ENCODE measurements at places on chromosomes 4 and X.

DNA sequence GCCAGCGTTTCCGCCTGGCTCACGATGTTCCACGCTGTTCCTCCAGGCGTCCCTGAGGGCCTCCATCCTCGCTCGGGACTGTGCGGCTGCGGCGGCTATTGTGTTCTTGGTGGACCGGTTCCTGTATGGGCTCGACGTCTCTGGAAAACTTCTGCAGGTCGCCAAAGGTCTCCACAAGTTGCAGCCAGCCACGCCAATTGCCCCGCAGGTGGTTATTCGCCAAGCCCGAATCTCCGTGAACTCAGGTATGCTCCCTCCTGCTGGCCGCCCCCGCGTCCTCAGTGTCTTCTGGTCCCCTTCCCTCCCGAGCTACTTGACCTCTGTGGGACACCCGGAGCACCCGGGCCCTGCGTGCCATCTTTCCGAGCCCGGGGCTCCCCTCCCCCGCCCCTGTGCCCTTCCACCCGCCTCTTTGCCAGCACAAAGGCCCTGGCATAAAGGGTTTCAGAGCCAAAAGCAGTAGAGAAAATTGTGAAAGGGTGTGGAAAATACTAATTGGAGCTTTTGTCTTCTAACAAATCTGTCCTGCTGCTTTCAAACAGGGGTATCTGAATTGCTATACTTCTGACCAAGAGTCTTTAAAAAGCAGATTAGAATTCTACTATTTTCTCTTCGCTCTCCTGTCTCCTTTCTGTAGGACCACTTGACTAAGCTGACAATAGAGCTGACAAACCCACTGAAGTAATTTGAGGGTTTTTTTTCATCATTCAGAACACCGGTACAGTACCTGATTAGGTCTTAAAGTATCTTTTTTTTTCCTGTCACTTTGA lies 104.0 kb downstream of the NEUROG2 start:
- DNase-seq, result no peak

DNA sequence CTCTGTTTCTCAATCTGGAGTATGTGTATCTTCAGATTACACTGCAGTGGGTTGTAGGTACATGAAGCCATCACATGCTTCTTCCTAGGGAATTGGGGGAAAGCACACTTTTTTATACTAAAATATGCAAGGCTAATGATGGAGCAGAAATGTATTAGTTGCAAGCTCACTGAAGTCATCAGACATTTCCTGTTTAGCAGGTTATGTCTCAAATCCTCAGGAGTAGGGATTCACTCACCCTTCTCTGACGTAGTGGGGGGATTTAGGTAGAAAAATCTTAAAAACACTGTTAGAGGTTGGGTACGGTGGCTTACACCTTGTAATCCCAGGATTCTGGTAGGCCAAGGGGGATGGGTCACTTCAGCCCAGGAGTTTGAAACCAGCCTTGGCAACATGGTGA lies 128.4 kb upstream of the GPC4 start:
- no peak for DNase-seq

GRCh38 chr4:3293401-3294391 lies 875 bp downstream of the RGS12 start:
- DNase-seq, result no peak

DNA sequence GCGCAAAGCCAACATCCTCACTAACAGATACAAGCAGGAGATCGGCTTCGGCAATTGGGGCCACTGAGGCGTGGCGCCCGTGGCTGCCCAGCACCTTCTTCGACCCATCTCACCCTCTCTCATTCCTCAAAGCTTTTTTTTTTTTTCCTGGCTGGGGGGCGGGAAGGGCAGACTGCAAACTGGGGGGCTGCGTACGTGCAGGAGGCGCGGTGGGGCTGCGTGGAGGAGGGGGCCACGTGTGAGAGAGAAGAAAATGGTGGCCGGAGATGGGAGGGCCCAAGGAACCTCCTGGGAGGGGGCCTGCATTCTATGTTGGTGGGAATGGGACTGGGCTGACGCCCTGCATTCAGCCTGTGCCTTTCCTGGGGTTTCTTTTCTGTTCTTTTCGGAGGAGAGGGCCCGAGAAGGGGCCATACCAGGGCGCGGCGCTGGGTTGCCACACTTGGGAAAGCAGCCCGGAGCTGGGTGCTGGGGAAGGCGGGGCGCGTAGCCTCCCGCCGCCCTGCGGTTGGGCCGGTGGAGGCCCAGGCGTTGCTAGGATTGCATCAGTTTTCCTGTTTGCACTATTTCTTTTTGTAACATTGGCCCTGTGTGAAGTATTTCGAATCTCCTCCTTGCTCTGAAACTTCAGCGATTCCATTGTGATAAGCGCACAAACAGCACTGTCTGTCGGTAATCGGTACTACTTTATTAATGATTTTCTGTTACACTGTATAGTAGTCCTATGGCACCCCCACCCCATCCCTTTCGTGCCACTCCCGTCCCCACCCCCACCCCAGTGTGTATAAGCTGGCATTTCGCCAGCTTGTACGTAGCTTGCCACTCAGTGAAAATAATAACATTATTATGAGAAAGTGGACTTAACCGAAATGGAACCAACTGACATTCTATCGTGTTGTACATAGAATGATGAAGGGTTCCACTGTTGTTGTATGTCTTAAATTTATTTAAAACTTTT lies 4.5 kb downstream of the MID1IP1 start:
- peak; percentile 53 for DNase-seq

DNA sequence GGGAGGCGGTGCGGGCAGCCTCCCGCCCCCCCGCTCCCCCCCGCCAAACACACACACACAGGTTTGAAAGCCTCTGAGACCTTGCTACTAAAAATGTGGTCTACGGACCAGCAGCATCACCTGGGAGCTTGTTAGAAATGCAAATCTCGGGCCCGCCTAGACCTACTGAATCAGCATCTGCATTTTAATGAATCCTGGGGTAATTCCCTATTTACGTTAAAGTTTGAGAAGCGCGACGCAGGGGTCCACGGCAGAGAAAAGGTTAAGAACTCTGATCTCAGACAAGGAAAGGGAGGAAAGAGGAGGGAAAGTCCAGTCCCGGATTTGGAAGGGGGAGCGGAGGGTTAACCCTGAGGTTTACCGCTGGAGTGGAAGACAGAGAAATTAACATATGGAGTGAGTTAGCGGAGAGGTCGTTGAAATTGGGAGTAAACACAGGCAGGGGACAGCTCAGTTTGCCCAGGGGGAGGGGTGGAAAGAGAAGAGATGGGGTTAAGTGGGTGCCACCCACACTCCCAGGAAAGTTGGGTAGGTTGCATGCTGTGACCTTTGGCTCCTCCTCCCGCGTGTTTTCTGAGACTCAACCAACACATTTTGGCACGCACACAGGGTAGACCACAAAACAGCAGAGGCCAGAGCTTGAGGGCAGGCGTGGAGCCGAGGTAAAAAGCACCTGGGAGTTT lies 483.6 kb downstream of the BCOR start:
- DNase-seq, result no peak

- no peak for DNase-seq
These were observed 32.9 kb downstream of the EREG start for GRCh38 chr4:74397748-74398426.

DNA sequence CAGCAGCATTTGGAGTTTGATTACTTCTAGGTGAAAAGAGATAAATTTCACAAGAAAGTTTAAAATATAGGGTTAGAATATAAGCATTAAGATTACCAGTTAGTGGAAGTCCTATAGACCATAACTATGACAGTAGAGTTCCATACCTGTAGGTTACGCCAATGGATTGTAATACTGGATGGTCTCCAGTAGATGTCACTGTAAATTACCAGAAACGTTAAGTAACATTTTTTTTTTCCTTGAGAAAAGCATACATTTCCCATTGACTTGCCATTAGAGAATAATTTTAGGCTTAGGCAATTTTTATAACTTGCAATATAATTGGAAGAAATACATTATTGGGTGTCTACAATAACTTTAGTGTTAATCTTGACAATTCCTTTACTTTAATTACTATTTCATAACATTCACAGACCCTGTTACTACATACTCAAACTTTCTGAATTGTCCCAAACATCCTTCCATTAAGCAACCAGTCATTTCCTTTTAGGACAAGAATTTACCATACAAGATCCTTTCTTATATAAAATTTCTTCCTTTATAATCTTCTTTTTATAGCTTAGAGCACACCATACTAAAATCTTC lies 304.1 kb upstream of the TECRL start:
- DNase-seq, result no peak

- no peak for DNase-seq
These were observed 38.1 kb downstream of the GPR174 start for GRCh38 chrX:79182616-79183015.

- DNase-seq, result no peak
These were observed 27.8 kb downstream of the RASL11B start for GRCh38 chr4:52889778-52890520.

DNA sequence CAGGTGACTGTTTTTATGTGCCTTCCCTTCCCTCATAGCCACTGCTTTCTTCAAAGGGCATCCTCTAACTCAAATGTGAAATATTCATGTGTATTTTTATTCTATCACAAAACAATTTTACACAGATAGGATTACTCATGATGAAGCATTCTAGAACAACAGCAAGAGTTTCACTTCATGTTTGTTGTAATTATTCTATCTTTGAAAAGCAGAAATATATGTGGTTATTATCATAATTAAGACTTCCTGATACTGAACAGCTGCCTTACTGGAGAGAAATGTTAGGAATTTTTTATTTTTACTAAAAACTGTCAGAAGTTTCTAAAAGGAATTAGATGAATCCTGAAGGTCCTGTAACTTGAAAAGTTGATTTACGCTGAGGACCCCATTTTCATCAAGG lies 229.1 kb downstream of the PALLD start:
- no peak for DNase-seq

DNA sequence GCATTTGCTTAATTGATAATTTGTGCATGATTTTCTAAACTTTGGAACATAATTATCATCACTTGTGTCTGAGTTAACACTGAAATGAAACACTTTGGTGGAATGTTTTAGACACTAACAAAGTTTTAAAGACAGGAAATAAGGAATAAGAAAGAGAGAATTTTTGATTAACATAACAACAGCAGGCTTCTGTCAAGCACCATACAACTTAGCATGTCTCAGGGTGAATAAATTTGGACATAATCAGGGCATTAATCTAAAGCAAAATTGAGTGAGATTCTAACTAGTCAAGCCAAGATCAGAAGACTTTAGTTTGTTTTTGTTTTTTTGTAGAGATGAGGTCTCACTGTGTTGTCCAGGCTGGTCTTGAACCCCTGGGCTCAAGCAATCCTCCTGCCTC lies 28.1 kb upstream of the DUSP21 start:
- DNase-seq, result no peak

- DNase-seq, result no peak
These were observed 121.2 kb downstream of the GASK1B start for GRCh38 chr4:158051401-158052235.

DNA sequence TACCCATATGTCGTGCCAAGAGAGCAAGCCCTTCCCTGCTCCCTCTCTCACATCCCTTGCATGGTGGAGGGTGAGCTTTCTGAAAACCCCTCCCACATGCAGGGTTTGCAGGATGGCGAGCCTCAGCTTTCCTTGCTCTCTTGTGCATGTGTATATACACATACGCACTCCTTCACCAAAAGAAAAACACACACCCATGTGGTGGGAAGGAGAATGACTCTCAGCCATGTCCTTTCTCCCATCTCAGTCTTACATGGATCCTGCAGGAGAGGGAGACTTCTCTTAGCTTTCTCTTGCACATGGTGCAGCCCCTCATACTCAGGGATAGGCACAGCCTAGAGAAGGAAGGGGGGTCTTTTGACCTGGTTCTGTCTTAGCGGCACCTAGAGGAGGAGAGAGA lies 81.1 kb downstream of the CLCN5 start:
- no peak for DNase-seq

GRCh38 chr4:76306882-76307659 lies 538 bp downstream of the STBD1 start:
- no peak for DNase-seq

DNA sequence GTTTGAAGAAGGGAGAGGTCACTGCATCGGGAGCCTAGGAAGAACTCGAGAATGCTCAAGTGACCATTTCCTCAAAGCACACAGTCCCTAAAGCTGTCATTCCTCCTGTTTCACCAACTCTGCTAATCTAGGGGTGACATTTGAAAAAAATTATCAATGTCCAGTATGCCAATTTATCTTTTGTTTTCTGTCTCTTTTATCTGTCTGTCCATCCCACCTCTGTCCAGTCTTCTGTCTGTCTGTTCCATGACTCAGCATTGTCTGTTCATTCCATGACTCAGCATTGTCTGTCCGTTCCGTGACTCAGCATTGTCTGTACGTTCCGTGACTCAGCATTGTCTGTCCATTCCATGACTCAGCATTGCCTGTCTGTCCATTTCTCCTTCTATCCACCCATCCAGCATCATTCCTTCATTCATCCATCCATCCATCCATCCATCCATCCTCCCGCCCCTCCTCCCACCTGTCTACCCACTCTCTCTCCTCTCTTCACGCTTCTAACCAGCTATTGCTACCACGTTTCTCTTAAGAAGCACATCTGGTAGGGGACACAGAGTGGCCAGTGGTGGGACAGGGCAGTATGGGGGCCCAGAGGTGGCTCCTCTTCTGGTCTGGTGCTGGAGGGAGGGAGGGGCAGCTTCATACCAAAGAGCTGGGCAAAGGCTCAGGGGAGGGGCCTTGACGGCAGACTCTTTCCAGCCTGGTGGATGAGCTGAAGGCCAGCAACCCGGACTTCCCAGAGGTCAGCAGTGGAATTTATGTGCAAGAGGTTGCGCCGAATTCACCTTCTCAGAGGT lies 34.1 kb downstream of the HTRA3 start:
- no peak for DNase-seq

- no peak for DNase-seq
These were observed 42.4 kb upstream of the RPA4 start for GRCh38 chrX:96841325-96841724.

DNA sequence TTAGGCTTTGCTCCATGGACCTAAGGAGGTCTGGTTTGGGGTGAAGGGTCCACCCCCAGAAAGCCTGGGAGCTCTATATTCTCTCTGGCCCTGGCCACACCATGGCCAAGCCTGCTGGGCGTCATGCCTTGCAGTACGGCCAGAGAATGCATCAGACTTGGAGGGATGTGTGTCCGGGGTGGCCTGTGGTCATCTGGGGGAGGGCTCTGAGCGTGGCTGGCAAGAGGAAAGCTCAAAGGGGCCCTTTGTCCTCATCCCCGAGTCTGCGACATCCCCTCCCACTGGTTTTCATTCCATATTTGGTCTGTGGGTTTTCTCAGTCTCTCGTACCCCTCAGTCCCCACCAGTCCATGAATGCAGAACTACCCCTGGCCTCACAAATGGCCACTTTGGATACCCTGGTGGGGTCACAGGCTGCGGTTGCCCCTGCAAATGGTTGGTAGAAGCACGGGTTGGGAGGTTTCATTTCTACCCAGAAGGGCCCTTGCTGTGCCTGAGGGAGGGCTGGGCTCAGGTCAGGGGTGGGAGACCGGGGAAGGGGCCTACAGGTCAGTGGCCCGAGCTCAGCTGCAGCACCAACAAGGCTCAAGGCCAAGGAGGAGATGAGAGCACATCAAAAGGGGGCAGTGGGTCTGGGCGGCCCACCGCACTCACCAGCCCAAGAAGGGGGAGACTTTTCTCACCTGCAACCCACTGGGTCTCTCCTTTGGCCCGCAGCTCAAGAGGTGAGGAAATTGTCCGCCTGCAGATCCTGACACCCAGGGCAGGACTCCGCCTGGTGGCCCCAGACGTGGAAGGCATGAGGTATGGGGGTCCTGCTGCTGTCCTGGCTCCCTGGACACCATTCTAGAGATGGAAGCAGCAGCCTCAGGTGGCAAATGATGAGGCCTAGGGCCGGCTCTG lies 30.2 kb downstream of the ZNF185 start:
- no peak for DNase-seq

GRCh38 chr4:138247643-138248042 lies 5.5 kb upstream of the SLC7A11 start:
- DNase-seq, result no peak

- DNase-seq, result no peak
These were observed 461.2 kb upstream of the PCDH7 start for GRCh38 chr4:30258949-30259348.

GRCh38 chr4:144705601-144706590 lies 59.9 kb downstream of the HHIP start:
- peak; percentile 5 for DNase-seq

All from NCI-H2081 (cell line).